ENCODE measurements at places on chromosomes 2 and 18.

DNA sequence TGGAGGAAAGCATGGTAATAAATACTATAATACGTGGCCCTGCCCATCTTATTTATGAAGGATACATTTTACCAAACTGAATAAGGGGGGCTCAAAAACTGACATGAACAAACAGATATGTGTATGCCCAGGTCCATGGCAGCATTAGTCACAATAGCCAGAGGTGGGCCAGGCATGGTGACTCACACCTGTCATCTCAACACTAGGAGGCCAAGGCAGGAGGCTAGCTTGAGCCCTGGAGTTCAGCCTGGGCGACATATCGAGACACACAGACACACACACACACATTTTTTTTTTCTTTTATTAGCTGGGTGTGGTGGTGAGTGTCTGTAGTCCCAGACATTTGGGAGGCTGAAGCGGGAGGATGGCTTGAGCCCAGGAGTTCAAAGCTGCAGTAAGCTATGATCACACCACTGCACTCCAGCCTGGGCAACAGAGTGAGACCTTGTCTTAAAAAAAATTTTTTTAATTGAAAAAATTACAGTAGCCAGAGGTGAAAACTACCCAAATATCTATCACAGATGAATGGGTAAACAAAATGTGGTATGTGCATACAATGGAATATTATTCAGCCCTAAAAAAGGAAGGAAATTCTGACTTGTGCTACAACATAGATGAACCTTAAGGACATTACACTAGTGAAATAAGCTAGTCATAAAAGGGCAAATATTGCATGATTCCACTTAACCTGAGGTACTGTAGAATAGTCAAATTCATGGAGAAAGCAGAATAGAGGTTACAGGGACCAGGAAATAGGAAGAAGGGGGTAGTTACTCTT, 8.0 kb downstream of the ATP8B1 start:
- DNase-seq, result no peak

DNA sequence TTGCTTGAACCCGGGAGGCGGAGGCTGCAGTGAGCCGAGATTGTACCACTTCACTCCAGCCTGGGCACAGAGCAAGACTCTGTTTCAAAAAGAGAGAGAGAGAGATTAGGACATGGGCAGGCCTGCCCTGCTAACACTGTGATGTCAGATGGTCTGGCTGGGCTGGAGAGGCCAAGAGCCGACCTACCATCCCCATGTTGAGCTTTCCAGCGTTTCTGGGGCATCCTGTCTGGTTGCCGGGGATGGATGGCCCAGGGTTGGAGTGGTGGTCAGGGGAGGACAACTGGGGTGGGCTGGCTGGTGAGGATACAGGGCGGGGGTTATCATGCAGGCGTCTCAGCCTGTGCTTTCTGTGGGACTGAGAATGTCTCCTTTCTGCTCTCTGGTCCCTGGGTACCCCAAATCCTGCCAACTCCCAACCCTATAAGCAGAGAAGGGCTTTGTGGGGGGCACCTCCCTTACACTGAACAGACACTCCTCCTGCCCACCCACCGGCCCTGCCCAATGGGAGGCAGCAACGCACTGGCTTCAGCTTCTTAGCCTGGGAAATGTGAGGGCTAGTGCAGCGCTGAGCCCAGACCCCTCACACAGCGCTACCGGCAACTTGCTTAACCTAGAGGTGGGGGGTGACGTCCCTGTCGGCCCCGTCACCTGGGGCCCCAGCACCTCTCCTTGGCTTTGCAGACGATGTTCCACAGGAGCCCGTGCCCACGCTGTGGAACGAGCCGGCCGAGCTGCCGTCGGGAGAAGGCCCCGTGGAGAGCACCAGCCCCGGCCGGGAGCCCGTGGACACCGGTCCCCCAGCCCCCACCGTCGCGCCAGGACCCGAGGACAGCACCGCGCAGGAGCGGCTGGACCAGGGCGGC, 5.4 kb downstream of the SNORC start:
- DNase-seq, result no peak

DNA sequence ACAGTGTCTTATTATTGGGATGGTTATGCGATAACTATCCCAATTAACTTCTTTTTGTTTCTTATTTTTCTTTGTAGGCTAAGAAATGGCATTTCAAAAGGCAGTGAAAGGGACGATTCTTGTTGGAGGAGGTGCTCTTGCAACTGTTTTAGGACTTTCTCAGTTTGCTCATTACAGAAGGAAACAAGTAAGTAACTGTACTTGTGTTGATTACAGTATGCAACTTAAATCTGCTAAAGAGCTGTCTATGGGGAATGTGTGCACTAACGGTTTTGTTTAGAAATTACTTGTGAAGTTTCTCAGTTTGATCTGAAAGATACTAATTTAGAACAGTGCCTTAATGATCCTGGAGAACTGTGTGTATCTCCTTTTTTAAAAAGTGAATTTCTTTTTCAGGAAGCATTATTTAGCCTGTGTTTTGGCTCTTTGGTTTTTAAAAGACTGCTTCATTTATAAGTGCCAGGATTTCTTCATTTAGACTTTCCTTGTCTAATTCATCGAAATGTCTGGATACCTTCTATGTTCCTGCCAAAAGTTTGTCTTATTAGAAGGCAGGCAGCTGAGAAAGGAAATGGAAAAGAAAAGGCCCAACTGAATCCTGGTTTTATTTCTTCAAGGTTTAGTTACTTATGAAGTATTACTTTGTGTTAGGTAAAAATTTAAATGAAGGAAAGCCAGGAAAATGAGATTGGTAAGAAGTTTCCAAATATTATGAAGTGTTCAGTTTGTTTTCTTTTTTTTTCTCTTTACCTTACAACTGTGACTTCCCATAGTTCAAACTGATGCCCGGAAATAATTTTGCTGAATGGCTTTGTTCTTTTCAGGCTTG, 40.1 kb downstream of the GPD2 start:
- peak; percentile 21 for DNase-seq

GRCh38 chr2:233301248-233301647, 6.4 kb upstream of the SAG start:
- no peak for DNase-seq

- no peak for DNase-seq
Measured at GRCh38 chr2:158825021-158825420, 29.9 kb downstream of the DAPL1 start.

GRCh38 chr2:33323957-33324356, 152.5 kb upstream of the RASGRP3 start:
- no peak for DNase-seq

DNA sequence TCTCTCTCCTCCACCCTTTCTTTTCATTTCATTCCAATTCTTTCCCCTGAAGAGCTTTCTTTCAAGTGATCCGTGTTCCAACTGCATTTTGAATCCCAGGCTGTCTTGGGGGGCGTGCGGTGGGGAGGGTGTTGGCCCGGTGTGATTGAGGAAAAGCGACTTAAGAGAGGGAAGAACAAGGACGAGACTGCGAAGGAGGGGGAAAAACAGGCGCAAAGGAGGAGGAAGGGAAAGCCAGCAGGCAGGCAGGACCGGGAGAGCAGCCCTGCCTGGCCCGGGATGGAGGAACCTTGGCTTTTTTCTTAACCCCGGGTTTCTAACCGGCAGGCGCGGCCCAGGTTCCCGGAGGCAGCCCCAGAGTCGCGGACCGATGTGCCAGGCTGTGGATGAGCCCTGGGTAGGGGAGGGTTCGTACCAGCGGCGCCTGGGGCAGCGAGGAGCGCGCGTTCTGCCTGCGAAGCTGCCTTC, 1.3 kb downstream of the ADCYAP1 start:
- DNase-seq, result no peak

DNA sequence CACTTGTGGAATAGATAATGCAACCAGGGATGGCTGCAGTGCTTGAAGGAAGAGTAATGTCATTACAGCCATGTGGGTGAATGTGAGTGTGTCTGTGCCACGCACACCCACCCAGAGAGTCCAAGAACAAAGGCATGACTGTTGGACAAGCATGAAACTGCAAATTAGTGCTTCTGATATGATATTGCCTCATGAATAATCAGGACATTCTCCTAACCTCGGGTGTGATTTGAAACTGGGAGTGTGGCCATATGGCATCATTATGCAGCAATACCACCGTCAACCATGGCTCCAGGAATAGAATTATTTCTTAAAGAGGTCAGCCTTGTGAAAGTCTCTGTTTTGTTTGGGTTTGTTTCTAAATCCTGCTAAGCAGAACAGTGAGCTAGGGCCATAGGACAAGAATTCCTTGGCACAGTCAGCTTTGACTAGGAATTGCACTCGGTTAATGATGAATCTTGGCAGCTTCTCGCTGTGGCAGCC, 678.0 kb upstream of the RAB6C start:
- DNase-seq, result no peak

- DNase-seq, result no peak
Measured at GRCh38 chr2:232761301-232761907, 15.0 kb downstream of the KCNJ13 start.

DNA sequence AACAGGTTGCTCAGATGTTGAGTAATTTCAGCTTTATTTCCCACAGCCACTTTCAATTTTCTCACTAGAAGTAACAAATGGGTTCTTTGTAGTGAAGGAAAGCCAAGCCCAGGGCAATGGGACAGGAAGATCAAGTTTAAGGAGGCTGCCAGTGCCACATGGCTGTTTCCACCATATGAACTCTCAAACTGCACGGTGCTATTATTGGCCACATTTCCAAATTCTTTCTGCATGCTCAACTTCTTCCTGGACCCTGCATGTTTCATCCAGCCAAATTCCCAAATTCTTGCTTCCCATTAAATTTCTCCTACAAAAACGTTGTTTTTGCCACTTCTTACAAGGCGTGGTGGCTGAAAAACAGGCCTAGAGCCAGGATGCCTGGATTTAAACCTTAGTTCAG, 193.3 kb upstream of the SPHKAP start:
- DNase-seq, result no peak

- DNase-seq, result no peak
Measured at GRCh38 chr2:13067508-13067907, 350.8 kb downstream of the TRIB2 start.

- peak; percentile 35 for DNase-seq
Measured at GRCh38 chr18:36809590-36810381, 19.0 kb downstream of the TPGS2 start.

DNA sequence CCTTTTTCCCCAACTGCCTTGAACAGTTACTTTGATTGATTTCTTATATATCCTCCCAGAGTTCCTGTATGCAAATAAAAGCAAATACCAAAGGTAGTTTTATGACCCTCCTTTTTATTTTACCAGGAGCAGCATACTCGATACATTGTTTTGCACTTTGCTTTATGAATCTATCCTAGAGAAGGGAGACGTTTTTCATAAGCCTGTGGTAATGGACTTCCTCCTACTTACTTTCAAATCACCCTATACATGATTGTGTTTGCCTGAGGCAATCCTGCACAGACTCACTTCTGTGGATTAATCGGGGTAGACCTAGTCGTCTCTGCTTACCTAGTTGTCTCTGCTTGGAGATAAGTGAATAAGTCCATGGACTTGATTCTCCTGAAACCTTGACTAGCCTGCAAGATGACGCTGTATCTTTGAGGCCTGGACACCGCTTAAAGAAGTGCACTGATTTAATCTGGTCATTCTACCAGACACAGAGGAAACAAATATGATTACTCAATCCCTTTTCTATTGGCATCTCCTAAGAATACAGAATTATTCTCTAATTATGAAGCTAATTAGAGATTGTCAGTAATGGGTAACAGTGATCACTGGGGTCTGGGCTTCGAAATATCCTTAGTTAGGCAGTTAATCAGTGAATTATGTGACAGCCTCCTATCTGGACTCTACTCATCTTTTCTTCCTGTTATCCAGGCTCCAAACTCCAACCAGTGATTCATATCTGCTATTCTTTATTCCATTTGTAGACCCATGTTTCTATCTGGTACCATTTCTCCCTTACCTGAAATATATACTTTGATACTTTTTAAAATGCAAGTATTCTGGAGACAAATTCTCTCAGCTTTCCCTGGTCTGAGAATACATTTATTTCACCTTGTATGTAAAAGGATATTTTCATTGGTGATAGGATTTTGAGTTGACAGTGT, 447.4 kb upstream of the TRIB2 start:
- DNase-seq, result no peak

GRCh38 chr18:75871596-75871995, 444.1 kb upstream of the SMIM21 start:
- DNase-seq, result no peak

DNA sequence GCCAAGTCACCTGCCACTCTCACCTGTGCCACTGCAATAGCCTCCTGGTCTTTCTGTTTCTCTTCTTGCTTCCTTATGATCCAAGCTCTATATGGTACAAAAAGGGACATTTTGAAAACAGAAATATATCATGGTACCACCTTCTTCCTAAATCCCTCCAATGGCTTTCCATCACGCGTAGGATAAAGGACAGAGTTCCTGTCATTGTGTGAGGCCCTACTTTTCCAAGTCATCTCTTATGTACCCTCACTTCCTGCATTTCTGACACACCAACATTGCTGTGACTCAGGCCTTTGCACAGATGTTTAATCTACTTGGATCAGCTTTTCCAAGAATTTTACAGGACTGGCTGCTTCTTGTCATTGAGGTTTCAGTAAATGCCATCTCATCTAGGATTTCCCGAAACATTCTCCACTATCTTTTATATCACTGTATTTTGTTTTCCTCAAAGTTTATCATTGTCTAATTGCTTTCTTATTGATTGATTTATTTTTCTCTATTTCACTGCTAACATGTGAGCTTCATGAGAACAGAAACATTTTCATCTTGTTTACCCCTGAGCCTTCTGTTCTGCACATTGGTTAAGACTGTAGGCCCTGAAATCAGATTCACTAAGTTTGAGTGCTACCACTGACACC, 426.1 kb upstream of the FANCL start:
- DNase-seq, result no peak

- no peak for DNase-seq
Measured at GRCh38 chr2:46530639-46531038, 51.3 kb downstream of the TMEM247 start.

DNA sequence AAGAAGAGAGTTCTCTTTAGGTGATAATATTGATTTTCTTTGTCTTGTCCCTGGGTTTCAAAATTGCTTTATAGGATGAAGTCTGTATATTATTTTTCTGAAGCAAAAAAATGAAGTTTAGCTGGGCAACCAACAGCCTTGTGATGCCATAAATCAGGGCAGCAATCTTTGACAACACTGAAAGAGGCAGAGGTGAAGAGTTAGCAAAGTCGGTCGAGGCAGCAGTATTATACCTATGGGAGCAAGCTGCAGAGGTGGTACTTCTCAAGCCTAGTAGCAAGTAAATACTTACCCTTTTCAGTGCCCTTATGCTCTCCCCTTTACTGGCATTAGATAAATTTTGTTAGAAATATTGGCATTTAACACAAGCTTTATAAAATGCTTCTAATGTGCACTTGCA, 92.9 kb downstream of the NETO1 start:
- DNase-seq, result no peak

- no peak for DNase-seq
Measured at GRCh38 chr2:133422931-133423351, 145.3 kb downstream of the NCKAP5 start.

GRCh38 chr2:71932780-71933466, 214.7 kb downstream of the CYP26B1 start:
- no peak for DNase-seq

- no peak for DNase-seq
Measured at GRCh38 chr2:10083046-10083445, 2.8 kb upstream of the CYS1 start.

DNA sequence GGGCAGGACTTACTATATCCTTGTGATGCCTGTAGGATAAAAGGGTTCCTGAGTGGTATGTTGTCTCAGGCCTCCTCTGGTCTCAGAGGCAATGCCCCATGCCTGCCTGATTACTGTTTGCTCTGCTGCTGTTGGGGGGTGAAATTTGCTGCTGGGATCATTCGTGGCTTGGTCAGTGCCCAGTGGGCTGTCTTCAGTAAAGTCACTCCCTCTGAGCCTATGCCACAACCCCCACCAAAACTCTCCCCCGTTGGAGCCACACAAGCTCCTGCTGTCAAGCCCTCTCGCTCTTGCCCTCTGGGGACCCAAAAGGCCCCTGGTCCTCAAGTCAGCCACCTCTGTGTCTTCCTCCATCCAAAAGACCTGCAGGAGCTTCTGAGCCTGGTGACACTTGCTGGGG, 38.6 kb upstream of the TGIF1 start:
- no peak for DNase-seq

Measured in GM12864 (cell line).